ENCODE measurements at places on chromosomes 2 and 18. TPM values are rescaled to one million over a fixed set of nuclear protein-coding genes. Genes with fewer than 3 reads are reported as not detected.

GRCh38 chr18:77087393-77088141 is 45.0 kb downstream of the MBP start:
- DNase-seq = no peak

DNA sequence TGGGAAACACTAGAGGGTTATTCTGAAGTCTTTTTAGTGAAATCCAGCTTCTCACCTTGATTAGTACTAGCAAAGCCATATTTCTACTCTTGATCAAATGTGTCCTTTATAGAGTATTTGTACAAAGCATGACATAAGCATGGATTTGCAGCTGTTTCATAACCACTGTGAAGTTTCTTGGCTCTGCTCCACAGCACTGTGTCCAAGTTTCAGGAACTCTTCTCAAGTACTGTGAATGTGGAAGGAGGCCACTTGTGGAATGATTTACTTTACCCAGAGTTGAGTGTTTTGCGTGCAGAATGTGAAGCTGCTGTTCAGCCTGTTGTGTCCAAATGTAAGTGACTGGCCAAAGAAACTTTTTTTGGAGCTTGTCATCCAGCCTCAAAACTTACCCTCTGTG is 16.2 kb upstream of the MAPRE2 start:
- no peak for DNase-seq

DNA sequence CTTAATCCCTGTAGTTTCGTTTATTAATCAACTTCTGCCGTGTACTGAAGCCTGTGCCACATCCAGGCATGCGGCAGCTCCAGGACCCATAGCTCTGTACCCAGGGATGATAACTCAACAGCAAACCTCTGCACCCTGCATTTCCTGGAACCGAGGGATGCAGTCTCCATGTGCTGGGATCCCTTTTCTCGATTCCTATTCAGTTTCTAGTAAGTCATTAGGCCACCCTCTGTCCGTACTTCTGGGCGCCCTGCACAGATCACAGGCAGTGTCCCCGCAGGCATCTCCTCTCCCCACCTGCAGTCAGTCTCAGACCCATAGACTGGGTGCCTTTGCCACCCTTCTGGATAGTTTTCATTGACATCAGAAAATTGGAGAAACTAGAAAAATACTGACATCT is 18.8 kb downstream of the TMEM18 start:
- DNase-seq = no peak

The DLX1 gene
- 0.29 TPM for polyA plus RNA-seq

The CGREF1 gene
- 48.0 TPM for polyA plus RNA-seq

GRCh38 chr2:173970516-173970924 is 5.3 kb upstream of the SP3 start:
- no peak for DNase-seq

DNA sequence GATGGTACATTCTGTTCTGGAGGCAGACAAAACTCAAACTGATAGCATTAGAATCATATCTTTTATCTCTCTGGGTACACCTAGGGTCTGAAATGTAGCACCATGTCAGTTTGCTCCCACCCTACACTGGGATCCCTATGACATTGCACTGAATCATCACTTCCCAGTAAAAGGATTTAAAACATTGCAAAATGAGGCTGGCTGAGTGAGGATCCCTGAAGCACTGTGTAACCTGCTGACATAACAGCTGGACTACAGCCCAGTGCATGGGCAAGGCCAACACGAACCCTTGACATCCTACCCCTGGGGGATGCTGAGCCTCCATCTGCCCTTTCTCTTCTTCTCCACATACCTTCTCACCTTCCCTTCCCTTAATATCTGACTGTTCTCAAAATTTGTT is 253.2 kb downstream of the TTC32 start:
- DNase-seq = no peak
